ENCODE measurements at places on chromosomes 2 and 18.
A peak's percentile ranks its signal among the peaks of the same experiment; 100 is the strongest.

GRCh38 chr2:28358668-28359201 lies 33.9 kb upstream of the FOSL2 start:
- DNase-seq = no peak

- no peak for DNase-seq
Measured at GRCh38 chr18:50286391-50287027, 983 bp downstream of the CXXC1 start.

- no peak for DNase-seq
Measured at GRCh38 chr2:39247512-39248043, 3.8 kb upstream of the CDKL4 start.

DNA sequence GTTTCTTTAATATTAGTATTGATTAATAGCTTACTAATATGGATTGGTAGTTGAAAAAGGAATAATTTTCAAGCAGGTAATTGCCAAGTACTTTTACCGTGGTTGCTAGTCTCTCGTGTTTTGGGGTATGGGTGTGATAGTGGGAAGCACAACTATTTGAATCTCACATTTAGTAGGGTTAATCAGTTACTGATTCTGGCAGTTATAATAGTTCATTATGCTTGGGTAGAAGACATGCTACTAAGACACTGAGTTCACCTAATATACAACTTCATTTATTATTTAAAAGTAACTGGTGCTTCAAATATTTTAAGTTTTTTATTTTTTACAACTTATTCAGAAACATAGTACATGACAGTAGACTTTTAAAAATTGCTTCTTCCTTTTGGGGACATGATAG lies 33.5 kb downstream of the SOCS6 start:
- DNase-seq = no peak

- DNase-seq = no peak
Measured at GRCh38 chr2:9473308-9473984, 905 bp upstream of the IAH1 start.

DNA sequence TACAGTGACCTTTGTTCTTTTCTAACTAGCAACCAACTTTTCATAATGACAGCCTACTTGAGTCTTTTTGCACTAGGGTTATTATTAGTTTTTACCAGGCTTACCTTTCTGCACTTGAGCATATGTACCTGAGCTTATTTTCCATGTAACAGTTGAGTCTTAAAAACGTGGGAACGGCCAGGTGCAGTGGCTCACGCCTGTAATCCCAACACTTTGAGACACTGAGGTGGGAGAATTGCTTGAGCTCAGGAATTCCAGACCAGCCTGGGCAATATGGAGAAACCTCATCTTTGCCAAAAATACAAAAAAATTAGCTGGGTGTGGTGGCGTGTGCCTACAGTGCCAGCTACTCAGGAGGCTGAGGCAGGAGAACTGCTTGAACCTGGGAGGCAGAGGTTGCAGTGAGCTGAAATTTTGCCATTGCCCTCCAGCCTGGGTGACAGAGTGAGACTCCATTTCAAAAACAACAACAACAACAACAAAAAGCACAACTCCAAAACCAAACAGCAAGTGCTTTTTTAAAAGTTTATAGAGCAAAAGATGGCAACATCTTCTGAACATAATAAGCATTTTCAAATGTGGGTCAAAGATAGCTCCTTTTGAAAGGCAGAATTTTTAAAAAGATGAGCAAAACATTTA lies 57.1 kb upstream of the CD28 start:
- DNase-seq = no peak

- no peak for DNase-seq
Measured at GRCh38 chr2:84880645-84881521, at the start of gene TRABD2A. TSS of gene TRABD2A (minus strand) at chr2:84881084. CDS start at chr2:84881039, 45 bp downstream.

- DNase-seq = no peak
Measured at GRCh38 chr2:232411901-232412629, 5.4 kb downstream of the ALPG start.

GRCh38 chr2:27771548-27772335 lies at the start of gene MRPL33:
TSS of gene MRPL33 (plus strand) at chr2:27771719. CDS start at chr2:27771778, 59 bp downstream.
- DNase-seq = peak; percentile 76

GRCh38 chr18:50111398-50111797 lies 83.5 kb downstream of the MYO5B start:
- no peak for DNase-seq

DNA sequence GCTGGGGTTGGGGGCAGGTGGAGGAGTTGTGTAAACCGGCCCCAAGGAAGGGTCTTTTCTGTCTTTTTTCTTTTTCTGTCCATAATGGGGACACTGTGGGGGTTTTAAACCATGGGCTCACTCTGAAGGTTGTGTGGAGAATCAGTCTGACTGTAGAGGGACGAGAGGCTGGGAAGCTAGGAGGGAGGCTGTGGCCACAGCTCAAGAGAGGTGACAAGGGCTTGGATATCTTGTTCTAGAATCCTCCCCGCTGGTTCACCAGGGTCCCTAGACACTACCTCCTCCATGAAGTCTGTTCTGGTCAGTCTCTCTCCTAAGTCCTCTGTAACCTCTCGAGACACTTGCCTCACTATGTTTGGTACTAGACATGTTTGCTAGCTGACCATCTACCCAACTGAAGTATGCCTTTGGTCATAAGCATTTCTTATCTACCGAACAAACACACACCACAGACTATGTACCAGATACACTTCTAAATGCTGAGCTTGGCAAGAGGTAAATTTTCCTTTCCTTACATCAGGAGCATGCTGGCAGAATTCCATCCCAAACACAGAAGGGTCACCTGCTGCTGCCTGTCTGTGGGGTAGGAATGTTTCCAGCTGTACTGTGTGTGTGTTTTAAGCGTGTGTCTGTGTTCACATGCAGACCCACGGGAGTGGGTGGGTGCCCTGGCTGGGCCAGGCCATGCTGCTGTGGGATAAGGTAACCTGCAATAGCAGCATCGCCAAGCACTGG lies 69.6 kb upstream of the MGAT4A start:
- DNase-seq = no peak

GRCh38 chr2:110995911-110996310 lies 124.8 kb upstream of the BCL2L11 start:
- DNase-seq = no peak

DNA sequence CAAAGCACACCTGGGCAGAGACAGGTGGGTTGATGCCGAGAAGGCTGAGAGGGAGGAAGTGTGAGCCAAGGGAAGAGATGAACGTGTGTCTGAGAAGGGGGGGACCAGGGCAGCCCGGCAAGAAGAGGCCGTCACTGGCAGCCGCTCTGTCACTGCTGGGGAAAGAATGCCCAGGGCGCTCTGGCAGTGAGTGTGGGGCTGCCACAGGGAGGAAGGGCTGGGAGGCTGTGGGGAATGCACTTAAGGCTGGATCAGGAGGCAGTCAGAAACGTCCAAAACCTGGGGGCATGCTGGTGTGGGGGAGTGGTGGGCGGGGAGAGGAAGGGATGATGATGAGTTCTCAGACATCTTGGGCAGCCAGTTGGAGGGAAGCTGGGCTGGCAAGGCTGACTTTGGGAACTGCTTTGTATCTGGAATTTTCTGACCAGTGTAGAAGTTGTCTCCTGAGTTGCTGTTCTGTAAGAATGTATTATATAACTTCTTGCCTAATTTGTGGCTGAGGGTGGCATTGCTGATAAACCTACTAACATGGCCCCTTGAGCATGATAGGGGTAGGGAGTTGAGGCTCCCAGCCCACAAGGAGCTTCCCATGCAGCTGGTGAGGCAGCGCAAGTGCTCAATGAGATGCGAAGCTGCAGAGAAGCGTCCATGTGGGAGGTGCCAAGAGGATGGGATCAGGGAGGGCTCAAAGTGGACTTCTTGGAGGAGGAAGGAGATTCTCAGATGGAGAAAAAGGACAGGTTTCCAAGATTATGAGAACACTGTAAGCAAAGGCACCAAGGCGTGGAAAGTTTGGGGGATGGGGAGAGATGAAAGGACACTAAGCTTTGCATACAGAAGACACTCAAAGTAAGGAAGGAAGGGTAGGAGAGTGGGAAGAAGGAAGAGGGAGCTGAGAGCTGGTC lies 185.1 kb upstream of the HAAO start:
- no peak for DNase-seq

DNA sequence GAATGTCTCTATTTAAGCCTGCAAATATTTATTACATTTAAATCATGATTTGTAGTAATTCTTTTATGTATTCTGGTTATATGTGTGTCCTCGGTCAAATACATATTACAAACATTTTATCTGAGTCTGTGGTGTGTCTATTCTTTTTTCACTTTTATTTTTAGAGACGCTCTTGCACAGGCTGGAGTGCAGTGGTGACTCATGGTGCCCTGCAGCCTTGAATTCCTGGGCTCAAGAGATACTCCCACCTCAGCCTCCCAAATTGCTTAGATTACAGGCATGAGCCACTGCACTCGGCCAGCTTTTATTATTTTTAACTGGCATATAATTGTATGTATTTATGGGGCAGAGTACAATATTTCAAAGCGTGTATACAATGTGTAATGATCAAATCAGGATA lies 47.5 kb downstream of the ARID5A start:
- no peak for DNase-seq

GRCh38 chr2:100551303-100551702 lies 11.5 kb upstream of the PDCL3 start:
- DNase-seq = no peak

DNA sequence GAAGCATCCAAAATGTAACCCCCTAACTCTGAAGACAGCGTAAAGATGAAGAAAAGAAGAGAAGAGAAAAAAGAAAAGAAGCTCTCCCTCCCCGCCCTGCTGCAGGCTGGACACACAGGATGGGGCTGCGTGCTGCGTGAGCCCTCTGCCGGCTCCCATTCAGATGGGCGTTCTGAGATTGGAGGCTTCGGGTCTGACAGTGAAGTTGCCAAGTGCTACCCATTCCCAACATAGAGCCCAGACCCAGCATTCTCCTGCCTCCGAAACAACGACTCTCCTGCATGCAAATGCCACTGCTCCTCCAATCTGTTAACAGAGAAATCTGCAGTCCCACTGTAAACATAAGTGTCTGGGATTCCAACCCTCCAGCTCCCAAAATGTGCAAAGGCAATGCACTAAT lies 234.9 kb downstream of the BCL11A start:
- no peak for DNase-seq

- no peak for DNase-seq
Measured at GRCh38 chr2:62074233-62074632, 121.7 kb upstream of the B3GNT2 start.

DNA sequence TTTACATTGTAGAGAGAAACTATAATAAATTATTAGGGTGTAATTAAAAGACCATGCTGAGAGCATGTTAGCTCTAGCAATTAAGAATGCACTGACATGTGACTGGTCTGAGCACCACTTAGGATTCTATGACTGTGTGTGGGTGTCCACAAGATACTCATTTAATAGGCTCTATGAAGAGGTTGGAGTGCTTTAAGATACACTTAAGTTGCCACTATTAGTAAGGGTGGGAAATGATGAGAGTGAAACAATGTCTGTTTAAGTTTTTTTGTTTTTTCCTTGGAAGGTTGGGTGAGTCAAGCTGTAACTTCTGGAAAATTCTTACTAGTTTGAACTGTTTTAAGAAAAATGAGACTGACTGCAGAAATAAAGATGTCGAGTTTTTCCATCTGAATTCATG lies 1.8 kb upstream of the FAP start:
- no peak for DNase-seq

DNA sequence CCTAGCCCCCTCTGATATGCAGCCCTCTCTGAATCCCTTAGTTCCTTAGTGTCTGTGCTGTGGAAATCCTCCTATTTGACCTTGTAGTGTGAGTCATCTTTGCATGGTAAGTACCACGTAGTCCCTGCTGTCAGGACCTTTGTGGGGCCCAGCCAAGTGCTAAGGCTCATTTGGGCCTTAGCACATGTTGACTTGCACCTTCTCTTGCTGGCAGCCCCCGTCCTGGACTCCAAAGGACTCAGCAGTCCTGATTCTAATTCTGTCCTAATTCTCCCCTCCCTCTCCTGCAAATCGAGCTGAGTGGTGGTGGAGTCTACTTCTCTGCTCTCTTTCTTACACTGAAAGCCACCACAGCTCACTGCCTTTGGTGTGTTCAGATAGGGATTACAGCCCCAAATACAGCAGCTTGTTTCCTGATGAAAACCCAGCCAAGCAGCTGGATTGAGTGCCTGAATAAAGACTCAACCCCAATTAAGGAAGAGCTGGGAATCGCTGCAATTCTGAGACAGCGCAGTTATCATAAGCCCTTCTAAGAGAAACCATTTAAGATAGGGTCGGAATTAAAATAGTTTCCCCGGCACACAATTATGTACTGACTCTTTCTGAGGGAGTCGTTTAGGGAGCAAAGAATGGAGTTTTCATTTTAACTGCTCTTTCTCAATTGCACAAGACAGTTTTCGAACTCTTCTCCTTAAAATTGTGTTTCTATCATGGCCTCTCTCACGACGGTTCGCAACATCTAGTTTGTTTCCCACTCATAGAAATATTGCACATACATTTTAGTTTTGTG lies 215.6 kb upstream of the TNP1 start:
- DNase-seq = no peak

DNA sequence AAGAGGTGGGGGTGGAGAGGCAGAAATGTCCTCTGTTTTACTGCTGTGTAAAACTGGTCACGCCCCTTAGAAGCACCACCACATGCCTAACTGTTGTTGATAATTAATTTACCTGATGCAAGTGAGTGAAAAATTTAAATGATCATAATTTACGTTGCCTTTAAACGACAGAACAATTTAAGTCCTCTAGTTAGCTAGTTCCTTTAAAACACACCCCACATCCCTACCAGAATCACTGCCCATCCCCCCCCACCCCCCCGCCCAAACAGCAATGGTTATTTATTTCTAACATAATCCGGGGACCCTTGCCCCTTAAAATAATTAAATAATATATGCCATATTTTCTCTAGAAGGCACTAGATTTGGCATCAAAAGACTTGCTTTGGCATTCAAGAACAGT lies 633 bp upstream of the PPIG start:
- DNase-seq = no peak

DNA sequence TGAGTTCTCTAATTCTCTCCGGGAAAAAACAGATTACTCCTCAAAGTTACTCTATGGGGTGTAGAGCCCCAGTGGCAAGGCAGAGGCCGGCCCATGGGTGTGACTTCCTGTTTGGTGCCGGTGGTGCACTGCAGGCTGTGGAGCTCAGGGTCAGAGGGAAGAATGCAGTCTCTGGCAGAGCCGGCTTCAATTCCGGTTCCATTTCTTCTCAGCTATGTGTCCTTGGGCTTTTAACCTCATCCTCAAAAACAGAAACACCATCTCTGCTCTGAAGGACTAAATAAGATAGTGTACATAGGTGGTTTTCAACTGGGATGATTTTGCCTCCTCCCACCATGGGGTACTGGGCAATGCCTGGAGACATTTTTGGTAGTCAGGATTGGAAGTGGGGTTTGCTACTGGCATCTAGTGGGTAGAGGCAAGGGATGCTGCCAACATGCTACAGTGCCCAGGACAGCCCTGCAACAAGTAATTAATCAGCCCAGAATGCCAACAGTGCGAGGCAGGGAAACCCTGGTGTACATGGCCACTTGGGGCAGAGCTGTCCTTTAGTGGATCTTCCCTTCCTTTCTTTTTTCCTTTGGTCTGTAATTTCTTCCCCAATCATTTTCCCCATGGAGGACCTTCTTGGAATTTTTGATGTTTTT lies 81.2 kb downstream of the INSIG2 start:
- no peak for DNase-seq

DNA sequence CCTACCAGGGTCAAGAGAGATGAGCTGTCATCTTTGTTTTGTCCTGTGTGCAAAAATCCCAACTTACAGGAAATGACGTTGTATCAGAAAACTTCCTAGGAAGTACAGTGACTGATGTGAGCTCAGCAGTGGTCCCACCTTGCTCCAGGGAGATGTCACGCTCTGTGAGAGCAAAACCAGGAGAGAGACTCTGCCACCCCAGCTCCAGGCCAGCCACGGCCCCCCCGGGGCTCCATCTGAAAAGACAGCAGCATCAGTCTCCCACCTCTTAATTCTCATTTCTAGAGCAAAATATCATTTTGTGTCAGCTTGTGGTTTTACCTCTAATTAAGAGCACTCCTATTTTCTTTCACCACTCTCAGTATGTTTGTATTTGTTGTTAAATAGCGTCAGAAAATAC lies 57.5 kb downstream of the MYL12B start:
- no peak for DNase-seq

Measured in NCI-H1048 (cell line).